ENCODE measurements at places on chromosomes 3 and 15.

DNA sequence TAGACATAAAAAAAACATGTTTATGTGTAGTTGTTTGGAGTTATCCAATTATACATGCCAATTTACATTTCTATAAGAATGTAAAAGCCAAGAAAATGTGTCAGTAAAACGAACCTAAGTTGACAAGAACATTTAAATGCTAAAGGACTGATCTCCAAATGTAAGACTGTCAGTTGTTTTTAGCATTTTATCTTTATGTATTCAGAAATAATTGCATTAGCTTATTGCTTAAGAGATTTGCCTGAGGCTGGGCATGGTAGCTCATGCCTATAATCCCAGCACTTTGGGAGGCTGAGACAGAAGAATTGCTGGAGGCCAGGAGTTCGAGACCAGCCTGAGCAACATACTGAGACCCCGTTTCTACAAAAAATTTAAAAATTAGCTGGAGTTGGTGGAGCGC, 26.9 kb downstream of the PXK start:
- DNase-seq = no peak

- DNase-seq = no peak
Observed at GRCh38 chr3:195773956-195774537, 37.7 kb downstream of the MUC4 start.

GRCh38 chr3:38059591-38059990, 20.6 kb downstream of the DLEC1 start:
- no peak for DNase-seq

- DNase-seq = no peak
Observed at GRCh38 chr3:25480811-25481210, 52.7 kb downstream of the RARB start.

DNA sequence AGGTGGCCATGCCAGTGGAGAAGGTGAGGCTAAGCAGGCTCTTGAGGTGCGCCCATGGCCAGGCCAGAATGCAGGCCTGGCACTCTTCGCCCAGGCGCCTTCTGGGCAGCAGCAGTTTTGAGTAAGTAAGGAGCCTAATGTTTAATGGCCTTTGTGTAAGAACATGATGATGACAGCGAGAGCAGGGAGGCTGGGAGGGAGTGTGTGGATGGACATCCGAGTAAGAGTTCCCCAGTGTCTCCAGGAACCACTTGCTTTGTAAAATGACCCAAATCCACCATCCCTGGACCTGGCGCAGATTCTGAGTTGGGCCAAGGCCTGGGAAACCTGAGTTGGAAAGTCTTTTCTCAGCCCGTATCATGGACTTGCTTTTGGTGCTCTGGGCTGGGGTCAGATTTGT, 24.1 kb downstream of the KLF13 start:
- DNase-seq = no peak

GRCh38 chr15:43531018-43531670, 13.7 kb downstream of the MAP1A start:
- DNase-seq = peak; percentile 41

DNA sequence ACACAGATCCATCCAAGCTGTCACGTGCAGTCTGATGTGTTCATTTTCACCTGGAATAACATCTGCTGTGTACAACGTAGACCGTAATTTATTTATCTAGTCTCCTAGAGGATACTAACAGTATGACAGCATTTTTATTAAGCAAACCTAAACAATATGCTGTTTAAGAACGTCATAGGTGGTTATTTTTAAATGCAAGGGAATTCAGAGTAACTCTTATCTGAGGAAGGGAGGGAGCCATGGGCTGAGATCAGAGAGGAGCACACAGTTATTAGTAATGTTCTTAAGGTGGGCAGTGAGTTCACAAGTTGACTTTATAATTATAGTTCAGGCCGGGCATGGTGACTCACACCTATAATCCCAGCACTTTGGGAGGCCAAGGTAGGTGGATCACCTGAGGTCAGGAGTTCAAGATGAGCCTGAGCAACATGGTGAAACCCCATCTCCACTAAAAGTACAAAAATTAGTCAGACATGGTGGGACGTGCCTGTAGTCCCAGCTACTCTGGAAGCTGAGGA, 193.6 kb downstream of the UACA start:
- no peak for DNase-seq

DNA sequence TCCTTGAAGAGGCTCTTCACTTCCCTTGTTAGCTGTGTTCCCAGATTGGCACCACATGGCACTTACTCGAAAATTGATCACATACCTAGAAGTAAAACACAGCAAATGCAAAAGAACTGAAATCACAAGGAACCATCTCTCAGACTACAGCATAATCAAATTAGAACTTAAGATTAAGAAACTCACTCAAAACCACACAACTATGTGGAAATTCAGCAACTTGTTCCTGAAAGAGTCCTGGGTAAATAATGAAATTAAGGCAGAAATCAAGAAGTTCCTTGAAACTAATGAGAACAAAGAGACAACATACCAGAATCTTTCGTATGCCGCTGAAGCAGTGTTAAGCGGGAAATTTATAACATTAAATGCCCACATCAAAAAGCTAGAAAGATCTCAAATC, 566.3 kb upstream of the TGFBR2 start:
- no peak for DNase-seq

GRCh38 chr15:64897345-64897985, 14.2 kb upstream of the ANKDD1A start:
- no peak for DNase-seq

DNA sequence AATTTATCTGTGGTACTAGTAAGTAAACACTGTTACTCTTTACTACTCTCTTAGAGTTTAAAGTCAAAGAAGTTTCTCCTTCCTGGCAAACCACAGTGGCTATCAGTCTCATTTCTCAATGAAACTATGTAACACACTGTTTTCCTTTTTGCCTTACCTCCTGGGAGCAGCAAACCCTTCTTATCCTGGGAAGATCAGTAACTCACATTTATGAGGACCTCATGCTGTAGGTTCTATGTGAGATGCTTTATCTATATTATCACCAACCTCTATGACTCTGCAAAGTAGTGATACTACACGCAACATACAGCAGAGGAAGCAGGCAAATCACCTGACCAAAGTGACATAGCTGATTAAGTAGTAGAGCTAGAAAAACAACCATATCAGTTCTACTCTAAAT, 35.3 kb downstream of the PBRM1 start:
- DNase-seq = no peak

GRCh38 chr3:169430707-169431404, 232.7 kb downstream of the MECOM start:
- DNase-seq = no peak

DNA sequence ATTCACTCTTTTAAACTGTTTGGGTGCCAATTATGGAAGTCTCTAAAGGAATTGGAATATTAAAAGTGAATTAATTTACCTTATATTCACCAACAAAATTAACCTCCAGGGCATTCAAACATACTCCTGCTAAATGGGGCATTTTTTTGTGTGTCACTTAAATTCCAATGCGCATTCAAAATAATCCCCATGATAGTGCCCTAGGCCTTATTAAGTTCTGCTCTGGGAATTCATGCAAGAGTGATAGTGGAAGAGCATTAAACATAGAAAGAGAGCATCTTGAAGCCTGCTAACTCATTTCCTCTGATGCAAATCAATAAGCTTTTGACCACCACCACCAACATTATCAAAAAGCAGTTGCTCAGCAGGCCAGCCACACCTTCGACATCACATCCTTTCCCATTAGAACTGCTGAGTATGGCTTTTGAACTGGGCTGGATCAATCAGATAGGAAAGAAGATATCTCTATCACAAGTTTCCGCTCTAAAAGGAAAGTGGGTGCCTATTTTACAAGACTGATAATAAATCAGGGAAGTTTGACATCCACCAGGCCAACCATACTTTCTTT, 156.7 kb downstream of the TMCO5A start:
- DNase-seq = no peak

- no peak for DNase-seq
Observed at GRCh38 chr3:187210545-187211327, 13.4 kb downstream of the RTP1 start.

- no peak for DNase-seq
Observed at GRCh38 chr3:124846189-124846588, 41.0 kb downstream of the ITGB5 start.

DNA sequence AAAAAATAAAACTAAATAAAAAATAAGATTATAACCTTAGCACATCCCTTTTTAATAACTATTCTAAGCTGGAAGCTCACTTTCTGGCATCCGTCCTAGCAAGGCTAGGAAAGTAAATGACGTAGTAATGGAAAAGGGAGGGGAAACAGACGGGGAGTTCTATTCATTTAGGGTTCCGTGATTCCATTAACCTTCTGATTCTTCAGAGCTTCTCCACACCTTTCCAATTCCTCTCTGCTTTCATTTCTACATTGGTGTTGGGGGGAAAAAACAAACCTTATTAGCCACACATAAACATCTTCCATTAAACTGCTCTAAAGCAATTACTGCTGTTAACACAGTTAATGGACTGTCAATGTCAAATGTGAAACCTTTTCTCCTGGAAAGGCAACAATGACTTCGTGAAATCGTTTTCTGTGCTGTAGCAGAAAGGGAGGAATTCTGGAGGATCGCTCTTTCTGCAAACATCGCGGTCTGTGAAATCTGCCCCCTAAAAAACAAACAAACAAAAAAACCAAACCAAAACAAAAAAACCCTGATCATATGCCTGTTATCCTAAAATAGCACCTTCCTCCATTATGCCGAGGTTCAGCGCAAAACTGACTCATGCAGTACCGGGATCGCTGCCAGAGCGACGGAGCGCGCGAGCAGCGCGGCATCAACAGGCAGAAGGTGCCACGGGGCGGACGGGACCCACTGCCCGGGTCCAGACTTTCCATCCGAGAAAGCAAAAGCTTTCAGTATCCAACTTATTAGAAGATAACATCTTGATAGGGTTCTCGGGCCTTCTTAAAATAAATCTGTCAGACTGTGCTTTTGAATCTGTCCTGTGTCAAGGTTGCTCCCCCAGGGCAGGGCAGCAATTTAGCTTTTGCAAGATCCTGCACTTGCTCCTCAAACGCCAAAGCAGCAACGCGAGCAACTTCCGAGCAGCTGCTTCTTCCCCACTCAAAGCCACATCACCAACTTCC, 156.2 kb downstream of the FGF12 start:
- peak; percentile 35 for DNase-seq

DNA sequence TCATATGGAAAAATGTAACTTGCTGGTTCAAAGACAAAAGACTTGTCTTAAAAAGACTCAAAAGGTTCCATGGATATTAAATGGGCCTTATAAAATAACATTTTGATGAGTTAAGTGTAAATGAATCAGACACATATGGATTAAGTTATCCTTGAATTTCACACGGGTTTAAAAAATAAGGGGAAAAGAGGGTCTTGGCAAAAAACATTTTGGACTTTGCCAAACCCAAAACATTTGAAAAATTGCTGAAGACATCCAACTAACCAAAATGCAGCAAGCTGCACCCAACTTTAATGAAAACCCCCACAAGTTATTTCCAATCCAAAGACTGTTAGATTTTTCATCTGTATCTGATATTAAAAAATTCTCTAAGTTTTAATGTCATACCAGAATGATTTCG, 200.7 kb downstream of the MEIS2 start:
- no peak for DNase-seq

- DNase-seq = no peak
Observed at GRCh38 chr3:66823009-66823397, 175.1 kb upstream of the KBTBD8 start.

- no peak for DNase-seq
Observed at GRCh38 chr15:83561661-83562060, 92.3 kb upstream of the ADAMTSL3 start.

DNA sequence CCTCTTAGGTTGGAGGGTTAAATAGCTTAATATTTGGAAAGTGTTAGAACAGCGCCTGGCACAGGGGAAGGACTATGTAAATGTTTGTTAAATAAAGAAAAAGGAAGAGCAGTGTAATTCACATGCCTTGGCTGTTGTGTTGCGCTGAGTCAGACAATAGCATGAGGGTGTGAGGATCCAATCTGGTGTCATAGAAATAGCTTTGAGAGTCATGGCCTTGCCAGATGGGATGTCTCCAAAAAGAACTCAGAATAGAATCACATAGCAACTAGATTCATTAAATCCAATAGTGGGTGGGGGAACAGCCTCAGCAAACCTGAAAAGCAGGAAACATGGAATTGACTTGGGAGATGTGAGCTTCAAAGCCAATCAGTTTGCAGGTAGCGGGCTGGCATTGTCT, 3.9 kb upstream of the RBSN start:
- DNase-seq = peak; percentile 54

GRCh38 chr15:39248204-39248603, 332.7 kb upstream of the THBS1 start:
- no peak for DNase-seq

DNA sequence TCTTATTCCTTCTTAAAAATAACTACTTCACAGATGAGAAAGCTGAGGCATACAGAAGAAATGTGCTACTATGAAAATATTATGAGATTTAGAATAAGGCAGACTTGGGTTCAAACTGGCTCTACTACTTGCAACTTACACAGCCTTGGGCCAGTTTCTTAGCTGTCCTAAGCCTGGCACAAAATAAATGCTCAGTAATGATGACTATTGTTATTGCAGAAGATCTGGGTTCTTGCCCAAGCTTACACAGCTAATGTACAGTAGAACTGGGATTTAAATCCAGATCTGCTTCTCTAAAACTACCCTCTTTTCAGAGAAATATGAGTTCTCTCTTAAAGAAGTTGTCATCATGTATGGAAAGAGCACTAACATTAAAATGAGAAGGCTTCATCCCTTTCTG, 228.2 kb upstream of the TPRG1 start:
- no peak for DNase-seq

GRCh38 chr3:4506559-4507023, 13.4 kb downstream of the ITPR1 start:
- no peak for DNase-seq

DNA sequence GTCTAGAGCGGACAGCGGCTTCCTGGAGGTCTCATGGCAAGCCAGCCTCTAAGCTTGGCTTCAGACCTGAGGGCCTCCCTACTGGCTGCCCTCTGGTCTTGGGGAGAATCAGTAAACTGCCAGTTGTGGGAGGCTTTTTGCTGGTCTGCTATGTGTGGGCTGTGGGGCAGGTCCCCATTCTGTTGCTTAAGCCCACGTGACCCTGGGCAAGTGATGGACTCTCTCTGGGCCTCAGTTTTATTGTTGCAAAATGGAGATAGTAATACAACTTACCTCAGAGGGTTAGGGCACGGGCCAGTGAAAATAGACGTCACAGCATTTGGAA, 61.7 kb downstream of the SLC6A6 start:
- no peak for DNase-seq

DNA sequence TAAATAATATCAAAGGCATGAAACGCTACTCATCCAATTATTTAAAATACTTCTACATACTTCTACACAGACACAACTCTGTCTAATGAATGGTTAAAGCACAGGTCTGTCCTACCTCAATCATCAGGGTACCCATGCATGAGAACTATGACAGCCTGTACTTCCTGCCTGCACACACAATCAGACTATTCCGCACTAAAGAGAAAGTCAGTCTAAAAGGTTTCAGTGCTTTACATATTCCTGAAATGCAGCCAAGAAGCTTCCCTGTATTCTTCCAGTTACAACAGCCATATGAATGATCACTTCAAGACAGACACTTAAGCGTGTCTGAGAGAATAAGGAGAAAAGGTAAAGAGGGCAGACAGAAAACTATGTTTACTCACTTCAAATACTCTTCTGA, 58.8 kb downstream of the TUBGCP4 start:
- DNase-seq = no peak

All from caudate nucleus (tissue), 63 donors.